ENCODE measurements at places on chromosomes 4 and X.
A peak's percentile ranks its signal among the peaks of the same experiment; 100 is the strongest.

DNA sequence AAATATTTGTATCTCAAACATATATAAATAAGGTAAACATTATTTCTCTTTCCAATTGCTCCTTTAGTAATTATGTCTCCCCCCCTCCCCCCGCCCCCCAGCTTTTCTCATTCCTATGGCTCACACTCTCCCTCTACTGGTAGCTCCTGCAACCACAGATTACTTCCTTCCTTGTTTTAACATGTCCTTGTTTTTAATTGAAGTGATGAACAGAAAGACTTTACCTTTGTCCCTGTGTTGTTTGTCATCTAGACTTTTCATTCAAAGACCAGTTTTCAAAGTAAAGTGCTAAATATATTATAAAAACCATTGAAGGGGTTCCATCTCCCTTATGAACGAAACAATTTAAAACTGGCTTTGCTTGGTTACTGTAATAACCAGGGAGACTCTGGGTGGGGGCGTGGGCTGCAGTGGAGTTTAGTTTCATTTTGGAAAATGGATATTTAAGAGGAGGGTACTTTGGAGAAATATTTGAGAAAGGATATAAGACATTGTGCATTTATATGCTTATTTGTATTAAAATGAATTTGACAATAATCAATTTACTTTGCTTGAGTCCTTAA is 352.9 kb downstream of the RAPGEF2 start:
- no peak for DNase-seq

- no peak for DNase-seq
These were observed 435.2 kb downstream of the IDS start for GRCh38 chrX:149069899-149070298.

DNA sequence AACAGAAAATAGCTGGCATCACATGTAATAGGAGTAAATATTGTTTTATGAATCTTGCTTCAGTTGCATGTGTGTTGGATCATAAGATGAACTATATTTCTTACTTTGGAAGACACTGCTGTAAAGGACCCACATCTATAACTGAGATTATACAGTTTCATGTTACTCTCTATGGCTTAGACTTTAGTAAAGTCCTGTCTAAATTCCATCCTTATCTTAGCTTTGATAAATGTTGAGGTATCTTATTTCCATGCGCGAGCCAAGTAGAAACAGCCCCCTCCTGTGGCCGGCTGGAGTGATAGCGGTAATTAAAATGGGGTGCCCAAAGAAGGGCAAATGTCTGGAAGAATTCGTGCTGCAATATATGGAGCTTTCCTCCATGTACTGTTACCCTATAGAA is 43.0 kb downstream of the CCDC158 start:
- DNase-seq = no peak

DNA sequence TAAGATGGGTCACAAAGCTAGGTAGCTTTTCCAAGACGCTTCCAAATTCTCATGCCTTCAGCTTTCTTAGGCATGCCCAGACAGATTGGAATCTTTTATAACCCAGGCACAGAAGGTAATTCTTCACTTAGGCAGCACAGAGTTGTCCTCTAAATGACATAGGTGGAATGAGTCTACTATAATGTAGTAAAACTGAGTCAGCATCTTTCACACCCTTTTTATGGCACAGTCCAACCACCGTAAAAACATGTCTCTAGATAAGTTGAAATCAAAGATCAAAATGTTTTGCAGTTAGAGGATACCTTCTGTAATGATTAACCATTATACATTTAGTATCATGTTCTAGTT is 128.4 kb upstream of the FAT1 start:
- no peak for DNase-seq

DNA sequence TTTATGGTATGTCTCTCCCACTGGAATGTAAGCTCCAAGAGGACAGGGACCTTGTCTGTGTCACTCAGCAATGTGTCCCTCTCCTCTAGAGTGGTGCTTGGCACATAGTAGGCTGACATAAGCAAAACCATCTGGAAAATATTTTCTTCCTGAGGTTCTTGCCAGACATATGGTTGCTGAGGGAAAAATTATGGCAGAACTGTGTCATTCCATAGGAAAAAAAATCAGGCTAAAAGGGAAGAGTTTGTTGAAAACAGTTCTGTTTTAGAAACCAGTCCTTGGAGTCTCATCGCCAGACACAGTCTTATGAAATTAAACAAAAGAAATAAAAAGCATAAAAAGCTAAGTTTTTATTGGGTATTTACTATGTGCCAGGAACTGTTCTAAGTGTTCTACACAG is 60.9 kb downstream of the RTL9 start:
- DNase-seq = no peak

- DNase-seq = peak; percentile 22
These were observed 3.7 kb downstream of the TAF7L start for GRCh38 chrX:101287402-101287801.

GRCh38 chrX:50483283-50483682 is 12.7 kb upstream of the DGKK start:
- no peak for DNase-seq

- DNase-seq = no peak
These were observed 508.6 kb upstream of the EPHA5 start for GRCh38 chr4:66178906-66179305.

DNA sequence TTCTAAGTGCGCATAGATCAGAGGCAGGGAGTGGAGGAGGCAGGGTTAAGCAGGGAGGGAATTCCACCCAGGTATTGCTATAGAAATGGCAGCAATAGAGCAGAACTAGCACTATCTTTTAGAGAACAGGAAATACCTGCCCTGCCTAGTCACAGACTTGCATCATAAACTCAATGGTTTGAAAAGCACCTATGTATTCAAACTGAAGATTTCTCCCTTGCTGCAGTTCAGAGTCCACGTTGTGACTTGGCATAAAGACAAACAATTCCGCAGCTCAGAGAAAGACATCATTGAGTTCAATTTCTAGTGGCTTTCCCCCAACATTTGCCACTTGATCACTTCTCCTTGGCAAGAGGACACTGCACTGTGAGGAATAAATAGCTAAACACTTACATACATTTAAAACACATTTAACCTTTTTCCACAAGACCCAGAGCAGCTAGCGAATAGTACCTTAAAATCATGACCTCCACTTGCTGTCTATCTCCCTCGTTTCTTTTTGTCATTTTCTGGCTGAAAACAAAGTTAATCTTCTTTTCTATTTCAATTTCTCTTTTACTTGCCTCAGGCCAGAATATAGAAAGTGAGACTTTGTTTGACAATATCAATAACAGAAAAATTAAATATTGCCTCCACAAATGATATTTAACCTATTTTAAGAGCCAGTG is 42.4 kb downstream of the SLC7A11 start:
- DNase-seq = peak; percentile 37

DNA sequence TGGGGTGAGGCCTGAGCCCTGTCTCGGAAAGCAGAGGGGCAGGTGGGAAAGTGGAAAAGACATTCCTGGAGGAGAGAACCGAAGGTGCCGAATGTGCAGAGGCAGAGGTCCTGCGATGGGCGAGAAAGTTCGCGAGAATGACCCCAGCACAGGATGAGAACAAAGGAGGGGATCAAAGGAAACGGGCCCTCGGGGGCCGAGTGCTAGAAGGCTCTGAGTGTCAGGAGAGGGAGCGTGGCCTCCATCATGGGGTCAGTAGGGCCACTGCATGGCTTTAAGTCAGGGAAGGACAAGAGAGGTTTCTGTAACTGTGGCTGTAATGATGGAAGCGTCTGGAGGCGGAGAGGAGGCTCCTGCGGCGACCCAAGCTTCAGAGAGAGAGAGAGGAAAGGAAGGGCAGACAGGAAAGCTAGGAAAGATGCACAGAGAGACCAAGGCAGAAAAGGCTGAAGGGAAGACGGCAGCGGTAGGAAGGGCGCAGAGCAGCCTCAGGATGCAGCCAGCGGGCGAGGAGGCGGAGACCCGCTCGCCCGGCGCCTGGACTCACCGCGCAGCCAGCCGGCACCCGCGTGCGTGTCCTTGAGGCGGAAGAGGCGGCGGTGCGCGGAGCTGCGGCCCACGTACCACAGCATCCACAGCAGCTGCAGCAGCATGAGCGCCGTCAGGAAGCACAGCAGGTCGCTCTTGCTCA is 669 bp downstream of the OTOP1 start:
- no peak for DNase-seq

DNA sequence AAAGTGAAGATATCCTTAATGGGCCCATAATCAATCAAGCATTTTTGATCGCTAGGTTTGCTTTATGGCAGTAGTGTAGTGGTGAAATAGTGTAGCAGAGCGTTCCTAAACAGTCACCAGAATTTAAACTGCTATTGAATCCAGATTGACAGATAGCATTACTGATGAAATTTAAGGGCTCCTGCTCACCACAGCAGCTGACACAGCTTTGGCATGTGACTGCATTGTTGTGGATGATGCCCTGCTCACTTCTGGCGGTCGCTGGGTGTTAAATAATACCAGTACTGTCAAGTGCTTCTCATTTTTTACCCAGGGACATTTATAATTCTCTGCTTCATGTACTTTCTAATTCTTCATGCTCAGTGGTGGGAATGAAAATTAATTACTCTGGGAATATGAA is 102.0 kb upstream of the ARHGAP24 start:
- no peak for DNase-seq

DNA sequence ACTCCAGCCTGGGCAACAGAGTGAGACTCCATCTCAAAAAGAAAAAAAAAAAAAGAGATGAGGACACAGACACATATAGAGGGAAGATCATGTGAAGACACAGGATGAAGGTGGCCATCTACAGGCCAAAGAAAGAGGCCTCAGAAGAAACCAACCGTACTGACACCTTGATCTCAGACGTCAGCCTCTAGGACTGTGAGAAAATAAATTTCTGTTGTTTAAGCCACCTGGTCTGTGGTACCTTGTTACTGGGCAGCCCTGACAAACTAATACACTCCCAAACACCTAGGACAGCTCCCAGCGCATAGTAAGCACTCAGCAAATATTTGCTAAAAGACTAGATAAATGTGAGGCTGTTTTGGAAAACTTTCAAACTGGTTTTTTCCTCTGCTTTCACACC is 59.2 kb upstream of the SMIM10 start:
- DNase-seq = no peak

DNA sequence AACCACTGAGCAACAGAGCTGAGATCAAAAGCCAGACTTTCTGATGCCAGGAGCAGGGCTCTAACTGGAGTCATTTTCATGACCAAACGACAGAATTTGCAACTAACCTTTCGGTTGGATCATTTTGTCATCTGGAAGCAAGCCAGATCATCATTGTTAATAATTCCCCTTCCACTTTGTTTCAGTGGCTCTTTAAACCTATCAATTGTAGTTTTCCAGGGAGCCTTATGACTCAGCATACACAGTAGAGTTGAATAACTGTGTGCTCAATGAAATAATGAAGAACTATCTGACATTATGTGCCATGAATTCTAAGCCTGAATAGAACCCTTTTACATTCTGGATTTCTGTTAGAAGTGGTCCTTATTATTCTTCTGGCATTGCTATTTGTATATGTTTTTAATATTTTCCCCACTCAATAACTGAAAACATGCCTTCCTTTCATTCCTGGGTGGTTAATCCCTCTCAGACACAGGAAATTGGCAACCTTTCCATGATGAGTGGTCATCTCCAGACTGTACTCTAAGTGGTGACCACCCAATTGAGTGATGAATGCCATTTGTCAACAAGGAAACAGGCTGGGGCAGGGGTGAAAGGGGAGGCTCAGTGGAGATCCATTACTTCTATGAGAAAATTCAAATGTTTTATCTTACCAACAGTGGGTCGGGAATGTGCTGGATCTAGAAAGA is 431.8 kb downstream of the BCOR start:
- no peak for DNase-seq

- DNase-seq = no peak
These were observed 47.6 kb downstream of the SPIN3 start for GRCh38 chrX:56947699-56948098.

DNA sequence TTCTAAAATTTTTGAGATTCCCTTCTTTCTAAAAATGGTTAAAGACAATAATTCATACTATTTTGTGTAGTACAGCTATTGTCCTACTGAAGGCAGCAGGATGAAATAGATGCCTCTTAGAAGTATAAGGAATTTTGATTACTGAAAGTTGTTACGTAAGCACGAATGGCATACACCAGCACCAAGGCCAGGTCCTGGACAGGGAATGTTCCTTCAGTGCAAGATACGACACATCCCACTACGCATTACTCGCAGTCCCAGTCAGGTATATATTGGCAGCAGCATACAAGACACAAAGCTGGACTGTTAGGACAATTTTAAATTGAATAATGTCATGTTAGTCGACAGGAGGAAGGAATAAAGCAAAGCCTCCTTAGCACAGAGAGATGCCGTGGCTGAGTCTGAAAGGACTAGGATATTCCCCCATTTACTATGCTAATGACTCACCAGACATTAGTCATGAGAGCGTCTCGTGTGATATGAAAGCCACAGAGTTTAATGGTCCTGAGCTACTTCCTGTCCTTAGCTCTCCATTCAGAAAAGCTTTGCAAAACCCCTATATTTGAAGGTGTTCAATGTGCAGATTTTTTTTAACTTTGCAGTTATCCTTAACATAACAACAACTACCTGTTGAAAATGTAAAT is 504.3 kb downstream of the FAM133A start:
- no peak for DNase-seq

Measured in right renal pelvis (tissue), 4 donors.